ENCODE measurements at places on chromosomes 4 and X. TPM values are rescaled to one million over a fixed set of nuclear protein-coding genes. Genes with fewer than 3 reads are reported as not detected.

The MTNR1A gene
- not detected for total RNA-seq

The IL3RA gene
- 36.0 TPM for total RNA-seq

The CT55 gene
- total RNA-seq: not detected

The ATP8A1 gene
- total RNA-seq: 4.0 TPM

The PDE6B gene
- total RNA-seq: not detected

The RTL9 gene
- not detected for total RNA-seq

The XAGE5 gene
- not detected for total RNA-seq

The DACH2 gene
- not detected for total RNA-seq

The GAR1 gene
- 13.6 TPM for total RNA-seq

The SRPK3 gene
- not detected for total RNA-seq
